ENCODE measurements at places on chromosomes 6 and 20.

DNA sequence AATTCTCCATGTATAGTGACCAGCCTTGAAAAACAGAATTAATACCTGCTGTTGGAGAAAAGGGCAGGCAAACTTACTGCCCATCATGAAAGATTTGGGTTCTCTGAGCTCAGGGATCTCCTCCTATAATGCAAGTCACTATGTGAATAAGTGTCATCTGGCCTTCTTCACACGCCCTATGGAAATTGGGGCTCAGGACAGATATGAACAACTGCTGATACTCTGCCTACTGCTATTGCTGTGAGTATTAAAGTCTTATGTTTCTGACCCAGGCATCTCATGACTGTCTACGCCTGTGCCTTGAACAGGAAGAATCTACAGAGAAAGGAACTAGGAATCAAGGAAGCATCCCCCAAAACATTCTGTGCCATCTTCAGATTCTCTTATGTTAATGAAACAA is 226.1 kb downstream of the SOD2 start:
- no peak for DNase-seq

GRCh38 chr6:130148181-130148580 is 74.6 kb downstream of the SAMD3 start:
- no peak for DNase-seq

DNA sequence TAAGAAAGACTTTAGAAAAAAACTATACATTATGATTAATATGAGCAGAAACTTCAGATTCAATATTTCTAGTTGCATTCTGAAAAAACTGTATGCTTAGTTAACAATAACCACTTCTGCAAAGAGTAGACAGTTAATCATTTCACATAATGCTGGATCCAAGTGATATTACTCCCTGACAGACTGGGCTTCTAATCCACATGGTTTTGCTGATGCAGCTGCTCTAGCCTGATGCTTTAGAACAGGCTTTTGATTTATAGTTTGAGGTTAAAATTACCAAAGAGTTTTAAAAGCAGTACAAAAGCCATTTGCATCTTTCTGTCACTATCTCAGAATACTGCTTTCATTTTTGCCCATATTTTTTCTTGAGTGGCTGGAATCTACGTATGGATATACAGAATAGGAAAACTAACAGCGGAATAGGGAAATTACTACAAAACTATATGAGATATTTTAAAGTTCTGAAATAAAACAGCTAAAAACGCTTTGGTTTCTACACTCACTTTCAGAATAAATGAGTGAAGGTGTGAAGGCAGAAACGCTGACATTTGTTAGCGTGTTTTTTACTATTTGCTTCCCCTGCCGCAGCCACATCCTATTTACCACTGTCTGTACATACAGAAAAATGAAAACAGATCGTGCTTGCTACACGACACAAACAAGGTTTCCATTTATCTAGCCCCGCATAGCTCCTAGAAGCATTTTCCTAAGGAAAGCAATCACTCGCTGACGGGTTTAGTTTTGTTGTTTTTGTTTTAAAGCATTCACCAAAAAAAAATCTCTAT is 61.7 kb downstream of the METTL24 start:
- DNase-seq = no peak

- no peak for DNase-seq
Observed at GRCh38 chr6:57162516-57162915, 9.6 kb upstream of the BAG2 start.

GRCh38 chr20:39155971-39156370 is 193.8 kb downstream of the DHX35 start:
- no peak for DNase-seq

Measured in activated CD4-positive, alpha-beta T cell treated with anti-CD3 and anti-CD28 coated beads for 24 hours (primary cell).